ENCODE measurements at places on chromosomes 6 and 20.

DNA sequence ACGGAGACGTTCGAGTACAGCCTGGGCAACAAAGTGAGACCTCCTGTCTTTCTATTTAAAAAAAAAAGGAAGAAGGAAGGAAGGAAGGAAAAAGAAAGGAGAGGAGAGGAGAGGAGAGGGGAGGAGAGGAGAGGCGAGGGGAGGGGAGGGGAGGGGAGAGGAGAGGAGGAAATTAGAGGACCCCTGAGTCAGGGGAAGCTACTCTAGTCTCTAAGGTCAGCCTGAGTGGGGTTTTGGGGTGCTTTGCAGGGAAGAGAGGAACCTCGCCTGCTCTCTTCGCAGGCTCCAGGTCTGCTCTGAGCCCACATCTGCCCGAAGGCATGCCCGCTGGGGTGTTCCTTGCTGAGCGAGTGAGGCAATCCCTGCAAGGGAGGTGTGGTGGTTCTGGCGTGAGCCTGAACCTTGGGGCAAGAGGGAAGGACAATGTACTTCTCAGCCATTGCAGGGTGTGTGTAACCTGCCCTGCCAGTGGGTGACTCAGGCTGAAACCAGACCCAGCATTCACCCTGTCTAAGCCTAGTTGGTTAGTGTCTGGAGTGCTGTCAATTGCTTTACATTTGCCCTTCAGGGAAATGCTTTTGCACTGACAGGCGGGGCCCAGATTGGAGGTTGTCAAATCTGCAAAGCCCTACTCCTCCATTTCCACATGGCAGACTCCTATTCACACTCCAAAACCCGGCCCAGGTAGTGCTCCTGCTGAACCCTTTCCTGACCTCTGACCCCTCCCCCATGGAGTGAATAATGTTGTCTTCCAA lies 15.3 kb upstream of the MMP9 start:
- peak; percentile 54 for DNase-seq

GRCh38 chr6:305371-306206 lies 13.3 kb downstream of the DUSP22 start:
- no peak for DNase-seq

DNA sequence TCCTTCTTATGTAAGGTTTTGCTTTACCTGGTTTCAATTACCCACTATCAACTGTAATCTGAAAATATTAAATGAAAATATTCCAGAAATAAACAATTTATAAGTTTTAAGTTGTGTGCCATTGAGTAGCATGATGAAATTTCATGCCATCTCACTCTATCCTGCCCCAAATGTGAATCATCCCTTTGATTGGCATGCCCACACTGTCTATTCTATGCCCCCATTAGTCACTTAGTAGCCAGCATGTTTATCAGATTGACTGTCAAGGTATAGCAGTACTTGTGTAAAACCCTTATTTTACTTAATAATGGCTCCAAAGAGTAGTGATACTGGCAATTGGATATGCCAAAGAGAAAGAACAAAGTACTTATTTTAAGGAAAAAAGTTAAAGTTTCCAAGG lies 403.8 kb downstream of the ADGRB3 start:
- DNase-seq, result no peak

DNA sequence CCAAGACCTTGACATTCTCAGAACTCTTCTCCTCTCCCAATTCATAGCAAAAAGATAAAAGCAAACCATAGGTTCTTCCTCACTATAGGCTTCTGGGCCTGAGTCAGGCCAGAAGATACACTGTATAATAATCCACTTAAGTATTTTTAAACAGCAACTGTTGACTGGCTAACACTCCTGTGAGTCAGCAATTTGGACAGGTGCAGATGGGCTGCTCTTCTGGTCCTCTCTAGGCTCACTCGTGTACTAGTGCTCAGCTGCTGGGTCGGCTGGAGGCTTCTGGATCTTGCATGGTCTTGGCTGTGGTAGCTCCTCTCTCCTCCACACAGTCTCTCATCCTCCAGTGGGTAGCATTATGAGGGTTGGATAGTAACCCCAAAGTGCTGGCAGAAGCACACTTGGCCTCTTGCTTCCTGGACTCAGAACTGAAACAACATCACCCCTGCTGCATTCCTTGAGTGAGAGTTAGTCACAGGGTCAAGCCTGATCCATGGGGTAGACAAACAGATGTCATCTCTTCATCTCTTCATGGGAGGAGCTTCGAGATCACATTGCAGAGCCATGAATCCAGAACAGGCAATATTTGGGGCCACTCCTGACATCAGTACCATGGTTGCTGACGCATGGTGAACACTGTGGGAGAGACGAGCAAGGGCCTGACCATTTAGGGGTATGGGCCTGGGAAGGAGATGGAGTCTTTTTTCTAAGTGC lies 86.9 kb downstream of the C6orf118 start:
- DNase-seq, result no peak

GRCh38 chr20:49267327-49267726 lies 10.5 kb downstream of the ZNFX1 start:
- DNase-seq, result no peak

- peak; percentile 50 for DNase-seq
Measured at GRCh38 chr6:18509871-18510643, 122.9 kb downstream of the RNF144B start.

GRCh38 chr6:154371281-154371680 lies 14.7 kb upstream of the IPCEF1 start:
- no peak for DNase-seq

- no peak for DNase-seq
Measured at GRCh38 chr6:116286773-116287358, 7.1 kb upstream of the TSPYL1 start.

GRCh38 chr6:134039116-134039515 lies 13.3 kb downstream of the SLC2A12 start:
- no peak for DNase-seq

GRCh38 chr6:56959938-56960337 lies 5.0 kb downstream of the BEND6 start:
- peak; percentile 30 for DNase-seq

DNA sequence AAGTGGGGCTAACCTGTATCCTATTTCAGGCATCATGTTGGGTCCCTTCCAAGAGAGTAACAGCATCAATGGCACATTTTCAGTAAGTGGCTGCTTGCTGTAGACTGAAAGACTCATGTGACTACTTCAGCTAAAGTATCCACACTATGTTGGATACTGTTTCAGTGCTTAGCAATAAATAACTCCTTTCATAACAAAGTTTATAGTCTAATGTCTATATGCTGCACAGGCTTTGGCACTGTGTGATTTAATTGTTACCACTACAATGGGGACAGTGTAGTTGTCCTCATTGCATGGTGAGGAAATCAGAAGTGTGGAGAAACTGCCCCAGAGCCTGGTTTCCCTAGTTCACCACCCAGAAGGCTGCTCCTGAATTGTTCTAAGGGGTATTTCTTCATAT lies 318.0 kb upstream of the PTCHD4 start:
- DNase-seq, result no peak

GRCh38 chr6:84645000-84645399 lies 119.4 kb downstream of the TBX18 start:
- DNase-seq, result peak; percentile 36

DNA sequence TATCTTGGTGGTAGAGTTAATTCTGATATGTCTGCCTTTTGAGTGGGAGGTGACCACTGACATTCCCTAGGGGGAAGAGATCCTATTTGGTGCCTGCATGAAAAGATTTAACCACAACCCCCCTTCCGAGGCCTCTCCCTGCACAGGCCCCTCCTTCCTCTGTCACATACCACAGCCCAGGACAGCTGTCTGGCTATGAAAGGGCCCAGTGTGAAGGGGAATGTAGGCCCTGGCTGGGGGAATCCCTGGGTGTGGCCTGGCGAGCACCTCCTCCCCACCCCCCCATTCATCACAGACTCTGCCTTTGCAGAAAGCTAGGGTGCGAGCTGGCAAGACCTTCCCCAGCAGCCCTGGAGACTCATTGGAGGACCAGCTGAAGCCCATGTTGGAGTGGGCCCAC lies 27.4 kb upstream of the MAPRE1 start:
- no peak for DNase-seq

- DNase-seq, result no peak
Measured at GRCh38 chr6:167020206-167020605, 21.0 kb downstream of the CEP43 start.

GRCh38 chr6:149012040-149012545 lies 265.3 kb downstream of the UST start:
- peak; percentile 90 for DNase-seq

DNA sequence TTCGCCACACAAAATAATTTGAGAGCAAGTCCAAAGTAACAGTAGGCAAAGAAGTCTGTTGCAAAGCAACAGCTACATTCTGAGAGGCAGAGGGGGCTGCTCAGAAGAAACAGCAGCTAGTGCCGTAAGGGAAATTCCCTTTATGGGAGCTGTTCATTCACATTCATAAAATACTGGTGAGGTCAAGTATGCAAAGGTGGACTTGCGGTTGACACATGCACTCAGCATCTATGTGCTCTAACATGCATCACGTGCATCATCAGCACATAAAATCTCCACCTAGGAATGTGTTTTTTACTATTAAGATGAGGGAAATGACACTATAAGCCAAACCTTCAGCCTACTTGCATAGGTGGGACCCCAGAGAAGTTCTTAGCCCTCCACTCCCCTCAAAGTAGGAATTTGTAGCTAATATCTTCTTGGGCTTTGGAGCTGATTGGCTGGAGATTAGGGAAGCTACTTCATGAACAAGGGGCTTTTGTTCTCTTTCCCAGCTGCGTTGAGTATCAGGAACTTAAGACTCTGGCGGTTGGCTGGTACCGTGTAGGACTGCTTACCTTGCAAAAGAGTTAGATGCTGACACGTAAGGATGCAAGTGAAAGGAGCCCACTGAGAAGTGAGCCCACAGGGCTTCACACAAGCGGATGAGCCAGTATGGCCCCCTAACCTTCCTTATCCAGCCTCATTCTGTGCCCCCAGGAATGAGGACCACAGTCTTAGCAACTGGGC lies 12.4 kb downstream of the CST3 start:
- DNase-seq, result no peak

- DNase-seq, result no peak
Measured at GRCh38 chr6:157673596-157673995, 149.4 kb upstream of the SNX9 start.

GRCh38 chr6:52157301-52157941 lies 28.8 kb upstream of the IL17A start:
- DNase-seq, result peak; percentile 24

DNA sequence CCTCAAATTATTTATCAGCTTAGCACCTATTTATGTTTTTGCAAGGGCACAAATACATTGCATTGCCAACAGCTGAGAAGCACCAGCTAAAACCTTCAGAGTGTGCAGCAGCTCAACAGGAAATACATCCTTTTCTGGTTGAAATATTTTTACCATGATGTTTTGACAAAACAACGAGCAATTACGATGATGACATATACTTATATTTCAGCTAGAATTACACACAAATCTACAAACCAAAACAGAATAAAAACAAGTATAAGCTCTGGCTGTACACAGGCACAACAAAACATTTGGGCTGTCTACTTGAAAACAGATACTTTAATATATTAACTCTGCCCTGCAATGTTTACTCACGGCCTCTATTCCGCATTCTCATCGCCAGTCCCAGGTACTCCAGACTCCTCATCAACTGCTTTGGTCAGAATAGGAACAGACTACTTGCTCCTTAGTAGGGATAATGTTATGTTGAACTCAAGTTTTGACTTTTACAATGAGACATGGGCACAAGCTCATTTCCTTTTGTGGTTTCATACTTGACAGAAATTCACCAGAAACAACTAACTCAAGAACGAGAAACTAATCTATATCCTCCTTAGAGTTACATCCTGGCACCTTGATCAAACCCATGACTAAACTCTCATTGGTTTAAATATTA lies 377.6 kb downstream of the ESR1 start:
- DNase-seq, result no peak

DNA sequence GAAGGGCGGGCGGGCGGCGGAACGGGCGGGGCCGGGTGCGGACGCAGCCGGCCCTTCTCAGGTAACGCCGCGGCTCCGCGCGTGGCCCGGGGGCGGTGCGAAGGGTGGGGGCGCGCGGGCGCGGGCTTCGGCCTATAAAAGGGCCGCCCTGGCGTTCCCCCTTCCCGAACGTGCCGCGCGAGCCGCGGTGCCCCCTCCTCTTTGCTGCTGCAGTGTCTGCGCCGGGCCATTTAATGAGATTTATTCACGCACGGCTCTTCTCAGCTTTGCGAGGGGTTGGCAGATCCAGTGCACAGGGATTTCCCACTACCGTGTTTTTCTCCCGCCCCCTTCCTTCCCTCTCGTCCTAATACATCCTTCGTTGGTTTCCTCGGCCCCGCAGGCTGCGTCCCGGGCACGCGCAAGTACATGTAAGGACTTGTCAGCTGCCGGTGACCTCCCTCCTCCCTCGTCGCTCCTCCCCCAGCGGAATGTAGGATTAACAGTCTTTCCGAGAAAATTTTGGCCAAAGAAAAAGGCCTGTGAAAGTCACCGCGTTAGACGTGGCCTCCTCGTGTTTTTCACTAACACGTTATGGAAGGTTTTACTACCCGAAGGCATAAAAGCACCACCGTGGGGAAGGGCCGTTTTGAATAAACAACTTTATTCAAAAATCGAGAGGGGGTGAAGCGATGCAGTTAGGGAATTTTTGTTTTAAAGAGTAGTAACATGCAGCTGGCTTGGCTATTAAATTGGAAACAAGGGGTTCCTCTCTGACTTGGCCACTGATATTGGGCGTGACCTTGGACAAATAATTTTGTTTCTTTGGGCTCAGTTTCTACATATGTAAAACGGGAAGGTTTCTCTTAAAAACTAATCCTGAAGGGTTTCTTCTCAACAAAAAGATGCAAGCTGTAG lies 966 bp upstream of the REV3L start:
- DNase-seq, result peak; percentile 93

DNA sequence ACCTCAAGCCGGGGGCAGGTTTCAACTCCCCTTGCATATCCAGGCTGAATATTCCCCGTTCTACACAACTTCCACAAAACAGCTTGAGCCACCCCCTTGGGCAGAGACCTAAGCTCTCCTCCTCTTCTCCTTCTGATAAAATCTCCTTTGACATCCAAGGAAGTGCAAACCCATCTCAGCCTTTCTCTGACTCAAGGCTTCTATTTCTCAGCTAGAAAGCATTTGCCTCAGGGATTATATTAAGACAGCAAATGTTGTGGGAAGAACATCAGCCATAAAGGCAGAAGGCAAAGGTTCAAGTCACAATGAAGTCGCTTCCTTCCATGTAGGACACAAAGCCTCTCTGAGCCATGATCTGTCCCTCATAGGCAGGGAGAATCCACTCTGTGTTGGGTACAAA lies 386.6 kb upstream of the ARID1B start:
- no peak for DNase-seq

All from AG20443 (cell line).